Hematopoietic multipotent progenitor cell (in vitro differentiated cells): ENCODE measurements at places on chromosomes 12 and 14.
A peak's percentile ranks its signal among the peaks of the same experiment; 100 is the strongest.

GRCh38 chr12:124780336-124780735 lies 83.3 kb downstream of the SCARB1 start:
- no peak for DNase-seq

DNA sequence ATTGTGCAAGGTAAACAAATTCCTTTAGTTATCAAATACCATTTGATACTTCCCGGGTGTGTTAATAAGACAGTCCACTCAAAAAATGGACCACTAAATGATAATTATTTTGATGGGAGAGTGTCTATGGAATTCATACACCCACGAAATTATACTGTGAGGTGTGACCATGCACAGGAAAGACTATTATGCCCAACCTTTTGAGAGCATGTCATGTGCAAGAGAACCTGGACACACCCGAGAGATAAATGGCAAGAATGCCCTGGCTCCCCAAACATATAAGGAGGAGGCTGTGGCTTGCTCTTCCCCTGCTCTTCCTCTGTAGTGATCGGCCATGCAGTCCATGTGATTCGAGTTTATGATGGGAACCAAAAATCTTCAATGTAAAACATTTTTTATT lies 119.5 kb upstream of the BCL2L14 start:
- no peak for DNase-seq

- DNase-seq: no peak
These were observed 34.5 kb upstream of the GPR132 start for GRCh38 chr14:105099778-105100177.

DNA sequence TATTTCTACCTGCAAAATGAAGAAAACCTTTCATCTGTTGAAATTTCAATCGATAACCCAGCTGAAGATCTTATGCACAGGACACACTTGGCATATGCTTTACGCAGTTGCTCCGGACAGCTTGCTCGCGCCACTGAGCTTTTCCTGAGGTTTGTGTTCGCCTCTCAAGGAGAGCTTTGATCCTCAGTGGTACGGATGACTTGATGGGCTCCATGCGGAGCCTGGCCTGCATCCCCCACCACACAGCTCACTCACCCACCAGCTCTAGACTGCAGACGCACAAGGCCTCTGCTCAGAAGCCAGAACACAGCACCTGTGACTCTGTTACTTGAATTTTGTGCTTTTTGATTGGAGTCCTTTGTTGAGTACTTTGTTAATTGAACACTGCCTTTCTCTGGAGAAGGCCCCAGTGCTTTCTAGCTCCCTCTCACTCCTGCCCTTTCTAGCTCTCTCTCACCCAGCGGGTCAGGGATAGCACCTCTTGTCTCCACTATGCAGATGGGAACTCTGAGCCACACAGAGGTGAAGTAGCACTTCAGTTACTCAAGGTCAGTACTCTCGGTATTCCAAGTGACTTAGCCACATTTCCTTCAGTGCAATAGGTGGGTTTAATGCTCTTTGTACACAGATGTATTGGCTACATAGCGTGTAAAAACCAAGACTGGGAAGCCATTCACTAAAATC lies 52.1 kb downstream of the TBC1D30 start:
- no peak for DNase-seq

DNA sequence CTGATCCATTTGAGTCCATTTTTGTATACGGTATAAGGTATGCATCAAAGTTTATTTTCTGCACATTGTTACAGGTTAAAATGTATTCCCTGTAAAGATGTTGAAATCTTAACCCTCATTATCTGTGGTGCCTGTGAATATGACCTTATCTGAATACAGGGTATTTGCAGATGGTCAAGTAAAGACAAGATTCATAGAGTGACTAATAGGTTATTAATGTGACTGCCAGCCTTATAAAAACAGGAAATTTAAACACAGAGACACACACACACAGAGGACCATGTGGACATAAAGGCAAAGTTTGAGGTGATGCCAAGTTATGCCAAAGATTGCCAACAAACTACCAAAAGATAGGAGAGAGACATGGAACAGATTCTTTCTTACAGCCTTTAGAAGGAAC lies 347.2 kb upstream of the DCN start:
- DNase-seq: no peak

DNA sequence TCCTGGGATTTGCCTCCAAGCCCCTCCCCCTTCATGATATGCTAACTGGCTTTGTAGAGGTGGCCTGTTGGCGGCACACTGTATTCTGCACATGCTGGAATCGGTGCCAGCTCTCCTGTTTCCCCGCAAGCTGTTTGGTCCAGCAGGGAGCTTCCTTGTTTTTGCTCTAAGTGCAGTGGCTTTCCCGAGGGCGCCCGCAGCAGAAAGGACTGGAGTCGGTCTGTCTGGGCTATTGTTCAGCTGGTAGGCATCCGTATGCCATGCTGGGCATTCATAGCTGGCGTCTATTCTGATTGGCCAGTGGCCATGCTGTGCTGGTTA lies 88.9 kb upstream of the MED13L start:
- DNase-seq: no peak

DNA sequence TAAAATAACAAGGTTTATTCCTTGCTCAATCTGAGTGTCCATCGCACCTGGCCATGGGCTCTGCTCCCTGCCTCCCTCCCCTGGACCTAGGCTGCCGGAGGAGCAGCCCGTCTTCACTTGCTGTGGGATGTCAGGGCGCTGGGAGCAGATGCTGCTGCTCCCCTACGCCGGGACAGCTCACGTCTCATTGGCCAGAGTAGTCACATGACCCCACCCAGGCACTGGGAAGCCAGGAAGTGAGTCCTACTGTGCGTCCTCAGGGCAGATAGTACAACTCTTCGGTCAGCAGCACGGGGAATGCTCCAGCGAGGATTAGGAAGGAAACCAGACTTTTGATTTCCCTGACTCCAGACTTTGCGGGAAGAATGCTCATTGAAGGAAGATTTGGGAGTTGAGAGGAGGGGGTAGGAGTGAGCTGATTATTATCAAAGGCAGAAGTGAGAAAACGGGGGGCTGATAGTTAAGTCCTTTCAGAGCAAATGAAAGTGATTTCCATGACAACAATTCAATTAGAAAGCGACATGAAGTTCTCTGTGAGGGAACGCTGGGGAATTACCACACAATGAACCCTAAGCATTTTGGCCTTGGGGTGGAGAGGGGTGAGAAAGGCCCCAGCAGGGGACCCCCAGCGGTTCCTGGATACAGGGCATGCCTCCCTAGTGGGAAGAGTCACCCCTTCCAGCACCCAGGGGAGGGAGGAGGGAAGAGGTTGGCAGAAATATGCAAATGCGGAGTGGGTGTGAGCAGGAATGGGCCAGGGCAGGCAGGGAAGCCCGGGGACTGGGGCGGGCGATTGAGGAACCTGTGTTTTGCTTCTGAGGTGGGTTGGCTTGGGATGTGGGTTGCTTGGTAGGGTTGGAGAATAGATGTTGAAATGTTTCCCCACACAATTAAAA lies 215.5 kb downstream of the AACS start:
- DNase-seq: no peak

DNA sequence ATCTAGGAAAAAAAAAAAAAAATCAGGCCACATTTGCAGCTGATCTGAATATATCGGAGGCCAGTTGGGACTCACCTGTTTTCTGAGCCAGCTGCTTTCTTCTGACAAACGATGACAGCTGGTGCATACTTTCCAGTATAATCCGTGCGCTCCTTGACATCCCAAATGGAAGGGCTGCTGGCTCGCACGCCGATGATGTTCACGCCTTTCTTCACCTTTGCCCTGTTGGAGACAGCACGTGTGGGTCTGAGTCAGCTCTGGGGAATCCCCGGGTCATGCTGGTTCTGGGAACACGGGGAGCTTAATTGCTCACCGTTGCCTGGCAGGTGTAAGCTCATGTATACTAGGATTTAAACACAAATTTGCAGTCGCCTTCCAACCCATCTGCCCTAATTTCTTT lies 372.8 kb downstream of the TMEM132D start:
- no peak for DNase-seq

DNA sequence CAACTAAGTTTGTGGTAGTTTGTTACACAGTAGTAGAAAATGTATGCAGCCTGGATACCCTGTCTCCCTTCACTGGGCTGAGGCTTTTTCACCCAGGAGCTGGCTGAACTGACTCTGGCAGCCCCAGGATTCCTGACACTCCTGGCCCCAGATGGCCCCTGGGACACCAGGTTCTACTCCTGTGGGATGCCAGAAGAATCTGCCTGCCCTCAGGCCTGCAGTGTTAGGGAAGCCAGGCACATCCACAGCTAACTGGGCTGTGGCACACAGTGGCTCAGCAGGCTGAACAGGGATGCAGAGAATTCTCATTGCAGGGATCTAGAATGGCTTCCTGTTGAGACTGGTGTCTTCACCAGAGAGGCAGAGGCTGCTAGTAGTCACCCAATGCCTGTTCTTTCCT lies 8.5 kb downstream of the IFI27 start:
- no peak for DNase-seq

DNA sequence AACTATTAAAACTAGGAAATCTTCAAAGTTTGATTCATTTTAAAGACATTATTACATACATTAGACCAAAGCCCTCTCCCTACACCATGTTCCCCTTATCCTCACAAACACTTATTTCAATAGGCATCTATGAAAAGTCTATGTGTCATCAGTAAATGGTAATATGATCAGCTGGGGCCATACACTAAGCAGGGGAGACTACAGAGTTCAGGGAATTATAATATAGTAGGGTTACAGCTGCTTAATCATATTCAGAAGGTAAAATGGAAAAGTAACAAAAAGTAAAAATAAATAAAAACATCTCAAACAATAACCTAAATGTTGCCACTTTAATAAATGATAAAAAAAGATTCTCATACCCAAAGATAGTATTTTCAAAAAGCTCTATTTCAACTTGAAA lies 29.1 kb downstream of the PAWR start:
- DNase-seq: no peak

- no peak for DNase-seq
These were observed 75.9 kb downstream of the TMEM132D start for GRCh38 chr12:129827866-129828384.

GRCh38 chr14:92781350-92781749 lies 12.8 kb upstream of the GOLGA5 start:
- DNase-seq: no peak

DNA sequence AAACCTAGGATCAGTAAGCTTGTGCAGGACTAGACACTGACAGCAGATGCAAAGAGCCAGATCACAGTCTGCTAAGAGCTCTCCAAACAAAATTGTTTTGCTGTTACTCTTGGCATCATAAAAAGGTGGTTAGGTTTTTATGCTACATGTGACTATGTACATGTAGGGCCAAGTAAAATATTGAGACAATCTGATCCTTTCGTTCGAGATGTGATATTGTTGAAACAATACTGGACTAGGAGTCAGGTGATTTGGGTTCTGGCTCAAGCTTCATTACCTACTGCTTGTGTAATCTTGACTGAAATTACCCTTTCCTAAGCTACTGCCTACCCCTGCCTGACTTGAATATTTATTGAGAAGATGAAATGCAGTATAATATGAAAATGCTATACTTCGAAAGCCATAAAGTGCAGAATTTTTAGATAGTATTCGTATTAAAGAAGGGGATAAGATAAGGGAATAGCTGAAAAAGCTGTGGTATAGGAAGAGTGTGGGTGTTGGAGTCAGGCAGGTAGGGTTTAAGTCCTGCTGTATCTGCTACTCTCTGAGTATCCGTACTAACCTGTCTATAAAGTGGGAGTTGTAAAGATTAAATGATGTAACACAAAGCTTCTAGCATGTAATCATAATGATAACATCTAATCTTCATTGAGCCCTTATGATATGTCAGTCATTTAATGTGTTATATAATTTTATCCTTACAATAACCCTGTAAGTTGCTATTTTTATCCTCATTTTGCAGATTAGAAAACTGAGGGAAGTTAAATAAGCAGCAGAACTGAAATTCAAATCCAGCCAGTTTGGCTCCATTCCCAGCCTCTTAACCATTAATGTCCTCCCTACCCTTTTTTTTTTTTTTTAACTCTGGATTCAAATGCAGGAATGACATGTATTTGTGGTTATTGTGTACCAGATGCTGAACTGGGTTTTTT lies 38.6 kb upstream of the ATF1 start:
- DNase-seq: no peak

DNA sequence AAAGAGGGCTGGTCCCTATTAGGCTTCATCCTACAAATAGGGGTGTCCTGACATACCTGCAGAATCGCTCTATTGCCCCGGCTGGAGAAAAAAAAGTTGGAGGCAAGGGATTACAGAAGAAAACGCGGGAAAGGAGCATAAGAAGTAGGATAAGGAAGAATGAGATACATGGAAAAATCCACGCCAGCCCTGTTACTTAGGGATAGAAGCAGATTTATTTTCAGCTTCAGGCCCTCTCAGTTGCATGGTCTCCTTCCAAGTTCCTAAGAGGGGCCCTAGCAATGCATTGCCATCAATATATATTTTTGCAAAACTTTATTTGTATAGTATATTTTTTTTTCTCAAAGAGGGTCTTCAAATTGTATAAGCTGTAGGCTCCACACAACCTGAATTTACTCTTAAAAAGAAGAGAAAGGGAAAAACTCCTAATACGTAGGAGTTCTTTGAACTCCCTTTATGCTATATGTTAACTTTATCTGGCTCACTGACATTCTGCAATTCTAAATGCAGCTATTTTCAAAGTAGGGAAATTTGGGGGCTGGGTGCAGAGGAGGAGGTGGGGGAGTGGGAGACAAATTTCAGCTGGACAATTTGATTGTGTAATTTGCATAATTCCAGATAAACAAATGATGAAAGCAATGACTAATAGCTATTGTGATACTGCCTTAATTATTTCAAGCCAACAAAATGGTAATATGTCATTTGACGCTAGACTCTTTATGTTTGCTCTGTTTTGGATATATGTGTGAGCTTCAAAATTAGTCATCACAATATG lies 137.7 kb upstream of the TRHDE start:
- no peak for DNase-seq

- DNase-seq: no peak
These were observed 385.0 kb downstream of the BCL11B start for GRCh38 chr14:98886982-98887381.

GRCh38 chr14:31159682-31160296 lies 47.8 kb downstream of the HECTD1 start:
- no peak for DNase-seq

DNA sequence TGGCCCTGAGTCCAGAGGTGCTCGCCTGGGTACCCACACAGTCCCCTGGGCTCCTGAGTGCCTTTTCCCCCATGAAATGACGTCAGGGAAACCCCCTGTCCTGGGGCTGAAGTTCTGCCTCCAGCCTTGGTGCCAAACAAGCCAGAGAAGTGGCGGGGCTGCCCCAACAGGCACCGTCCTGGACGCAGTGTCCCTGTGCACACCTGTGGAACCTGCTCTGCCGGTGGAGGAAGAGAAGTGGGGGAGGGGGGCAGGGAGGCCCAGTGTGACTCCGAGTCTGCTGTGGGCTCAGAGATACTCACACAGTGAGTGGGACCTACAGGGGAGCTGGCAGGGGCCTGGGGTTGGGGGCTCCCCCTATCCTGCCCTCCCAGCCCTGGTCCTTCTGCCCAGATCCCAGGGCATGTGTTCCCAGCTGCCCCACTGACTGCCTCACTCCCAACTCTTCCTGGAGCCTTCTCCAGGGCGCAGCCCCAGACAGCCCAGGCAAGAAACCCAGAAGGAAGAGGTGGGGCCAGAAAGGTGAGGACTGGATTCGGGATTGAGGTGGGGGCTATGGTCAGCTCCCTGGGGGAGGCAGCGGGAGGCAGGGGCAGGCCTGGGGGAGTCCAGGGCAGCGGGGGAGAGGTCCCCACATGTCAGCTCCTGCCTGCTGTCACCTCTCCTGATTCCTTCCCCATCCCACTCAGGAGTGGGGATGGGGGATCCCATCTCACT lies 24.7 kb downstream of the CCDC85C start:
- no peak for DNase-seq

GRCh38 chr12:52082988-52083637 lies 3.6 kb downstream of the SMIM41 start:
- peak; percentile 48 for DNase-seq

GRCh38 chr12:18239526-18239925 lies 21.8 kb upstream of the PIK3C2G start:
- no peak for DNase-seq
